Hematopoietic multipotent progenitor cell treated with erythropoietin and hydrocortisone succinate and interleukin-3 and kit ligand, for 6 days (in vitro differentiated cells): ENCODE measurements at places on chromosomes 4 and X.
A peak's percentile ranks its signal among the peaks of the same experiment; 100 is the strongest.

DNA sequence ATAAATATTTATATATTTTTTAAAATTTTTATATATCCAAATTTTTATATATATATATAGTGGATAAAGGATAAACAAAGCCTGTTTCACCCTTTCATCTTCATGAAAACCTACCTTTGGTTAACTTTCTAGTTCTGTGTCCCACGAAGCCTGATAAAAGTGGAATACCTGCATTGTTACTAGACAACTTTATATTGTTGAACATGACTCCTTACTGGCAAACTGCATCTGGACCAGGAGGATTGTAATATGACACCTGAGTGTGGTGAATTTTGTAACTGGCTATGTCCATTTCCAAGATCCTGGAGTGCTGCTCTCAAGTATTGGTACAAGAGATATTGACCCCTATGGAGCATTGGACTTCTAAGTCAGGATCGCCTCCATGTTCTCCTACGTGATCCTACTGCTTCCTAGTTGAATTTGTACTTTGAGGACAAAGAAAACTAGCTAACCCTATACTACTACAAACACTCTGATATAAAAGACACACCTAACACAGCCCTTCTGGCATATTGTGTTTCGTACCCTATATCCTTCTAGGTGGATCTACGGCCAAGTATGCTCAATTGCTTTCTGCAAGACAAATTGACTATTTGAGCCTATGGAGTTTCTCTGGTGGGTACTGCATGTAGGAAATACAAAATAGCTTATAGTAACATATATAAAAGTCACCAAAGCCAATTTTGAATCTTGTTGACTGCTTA is 61.3 kb upstream of the PRRG1 start:
- no peak for DNase-seq

DNA sequence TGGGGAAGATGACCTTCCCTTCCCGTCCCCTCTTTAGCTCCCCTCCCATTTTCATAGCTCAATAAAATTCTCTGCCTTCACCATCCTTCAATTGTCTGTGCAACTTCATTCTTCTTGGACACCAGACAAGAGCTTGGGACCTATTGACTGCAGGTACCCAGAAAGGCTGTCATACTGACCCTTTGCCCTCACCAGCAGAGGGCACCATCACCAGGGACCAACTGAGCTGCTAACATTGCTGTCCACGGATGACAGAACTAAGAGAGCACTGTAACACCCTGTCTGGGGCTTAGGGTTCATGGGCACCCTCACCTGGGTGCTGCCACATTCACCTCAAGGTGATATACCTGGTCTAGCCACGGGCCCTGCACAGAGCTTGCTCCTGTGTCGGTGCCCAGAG is 141.3 kb upstream of the VCX3B start:
- DNase-seq: peak; percentile 1

DNA sequence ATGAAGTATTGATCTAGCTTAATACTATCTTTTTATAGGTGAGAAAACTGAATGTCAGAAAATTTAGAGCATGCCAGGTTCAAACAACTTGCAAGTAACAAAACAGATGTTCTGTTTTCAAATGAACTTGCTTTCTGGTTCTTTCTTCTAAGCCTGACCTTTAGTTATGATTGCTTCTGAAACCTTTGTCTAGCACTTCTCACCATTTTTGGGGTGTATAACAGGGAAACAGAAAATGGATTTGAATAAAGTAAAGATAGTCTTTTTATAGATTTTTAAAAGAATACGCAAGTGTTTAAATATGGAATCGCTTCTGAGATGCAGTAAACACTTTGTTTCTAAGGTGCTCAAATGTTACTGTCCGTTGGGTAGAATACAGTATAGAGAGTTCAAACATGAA is 687.2 kb upstream of the CPEB2 start:
- no peak for DNase-seq

DNA sequence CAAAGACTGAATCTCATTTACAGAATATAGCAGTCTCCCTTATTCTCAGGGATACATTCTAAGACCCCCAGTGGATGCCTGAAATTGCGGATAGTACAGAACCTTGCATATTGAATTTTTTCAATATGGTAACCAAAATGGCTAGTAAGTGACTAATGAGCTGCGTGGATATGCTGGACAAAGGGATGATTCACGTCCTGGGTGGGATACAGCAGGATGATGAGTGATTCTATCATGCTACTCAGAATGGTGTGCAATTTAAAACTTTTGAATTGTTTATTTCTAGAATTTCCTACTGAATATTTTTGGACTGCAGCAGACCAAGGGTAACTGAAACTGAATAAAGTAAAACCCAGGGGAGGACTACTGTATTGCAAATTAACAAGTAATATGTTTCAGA is 66.7 kb downstream of the STAG2 start:
- no peak for DNase-seq

- DNase-seq: peak; percentile 47
These were observed 654 bp upstream of the STS start for GRCh38 chrX:7146703-7147412.

DNA sequence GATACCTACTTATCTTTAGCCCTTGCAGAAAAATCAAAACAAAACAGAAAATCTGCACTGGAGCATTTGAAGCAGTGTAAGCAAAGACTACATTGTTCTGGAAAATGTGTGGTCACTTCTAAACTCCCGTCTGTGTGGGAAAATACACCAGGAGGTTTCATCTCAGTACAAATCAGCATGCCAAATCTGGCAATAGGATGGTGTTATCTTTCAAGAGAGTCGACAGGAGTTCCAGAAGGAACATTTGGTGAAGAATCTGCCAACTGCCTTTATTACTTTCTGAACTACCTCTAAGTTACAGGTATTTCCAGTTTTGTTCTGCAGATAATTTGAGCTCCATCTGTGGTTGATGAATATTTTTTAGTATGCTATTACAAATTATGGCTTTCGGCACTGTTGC is 1348.0 kb downstream of the RAPGEF2 start:
- no peak for DNase-seq

DNA sequence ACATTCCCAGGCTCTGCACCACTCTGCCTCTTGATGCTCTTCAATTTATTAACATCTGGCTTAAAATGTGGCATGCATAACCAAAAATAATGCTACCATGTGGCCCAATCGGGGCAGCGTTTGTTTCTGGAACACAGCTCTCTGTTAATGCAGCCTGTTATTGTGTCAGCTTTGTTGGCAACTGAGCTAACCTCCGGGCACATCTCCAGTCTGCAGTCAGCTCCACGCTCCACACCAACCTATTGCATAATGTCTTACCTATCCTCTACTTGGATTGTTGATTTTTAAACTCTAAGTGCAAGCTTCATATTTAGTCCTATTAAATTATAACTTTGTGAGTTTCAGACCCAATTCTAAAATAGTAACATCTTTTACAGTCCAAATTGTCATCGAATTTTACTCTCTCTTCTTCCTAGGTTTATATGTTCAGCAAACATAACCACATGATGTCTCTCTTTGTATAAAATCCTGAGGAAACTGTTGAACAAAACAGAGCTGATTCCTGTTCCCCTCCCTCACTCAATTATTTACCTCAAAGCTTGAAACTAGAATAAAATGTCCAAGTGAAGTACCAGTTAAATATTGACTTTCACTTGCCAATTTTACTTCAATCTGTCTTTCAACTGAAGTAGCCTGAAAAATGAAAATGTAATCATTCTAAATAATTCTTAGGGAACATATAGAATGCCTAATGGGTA is 92.2 kb upstream of the RAPGEF2 start:
- DNase-seq: no peak

- DNase-seq: no peak
These were observed 104.0 kb upstream of the H2AZ1 start for GRCh38 chr4:100054071-100054470.

GRCh38 chr4:11042760-11043159 is 358.2 kb upstream of the CLNK start:
- no peak for DNase-seq
